ENCODE measurements at places on chromosomes 1 and 21.

GRCh38 chr1:2230781-2231531 is 2.8 kb downstream of the SKI start:
- H3K36me3 ChIP-seq, result peaks cover 89% of the 10 kb centered on the region
- peak overlapping the region; percentile 96 for H3K27ac ChIP-seq

GRCh38 chr1:207241164-207241934 is 80.1 kb upstream of the CD55 start:
- H3K27me3 ChIP-seq, result peaks cover 41% of the 10 kb centered on the region
- H3K36me3 ChIP-seq, result no peaks in the 10 kb centered on the region
- H3K4me1 ChIP-seq, result no peaks in the 10 kb centered on the region
- H3K27ac ChIP-seq, result no peak overlapping the region

DNA sequence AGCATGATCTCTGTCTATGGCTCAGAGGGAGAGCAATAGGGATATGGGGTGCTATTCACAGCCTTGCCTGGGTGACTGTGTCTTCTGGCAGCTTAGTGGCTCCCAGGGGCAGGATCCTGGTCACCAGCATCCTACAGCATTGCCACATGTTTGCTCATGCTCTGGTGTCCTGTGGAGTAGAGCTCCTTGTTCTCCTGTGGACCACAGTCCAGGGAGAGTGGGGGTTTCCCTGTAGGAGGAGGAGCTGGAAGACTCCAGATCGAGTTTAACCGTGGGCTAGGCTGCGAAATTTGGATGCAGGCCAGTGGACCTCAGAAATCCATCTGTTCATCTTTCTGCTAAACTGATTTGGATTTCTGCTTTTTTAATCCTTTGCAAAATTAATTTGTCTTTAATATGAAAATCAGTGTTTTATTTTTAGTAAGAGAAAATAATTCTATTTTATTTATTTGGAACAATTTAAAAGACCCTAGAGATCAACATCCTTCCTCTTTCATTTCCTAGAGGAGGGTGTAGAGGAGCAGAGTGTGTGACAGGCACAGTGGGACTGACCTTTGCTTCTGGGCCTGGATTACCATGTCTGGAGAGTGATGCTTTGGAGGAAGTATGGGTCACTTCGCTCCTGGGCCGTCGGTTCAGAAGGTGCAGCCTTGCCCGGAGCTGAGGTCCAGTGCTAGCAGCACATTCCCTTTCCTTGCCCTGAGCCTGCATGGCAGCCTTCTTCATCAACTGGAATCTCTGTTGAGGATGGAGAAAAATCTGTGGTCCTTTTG is 17.4 kb downstream of the ADARB1 start:
- peaks cover 3% of the 10 kb centered on the region for H3K36me3 ChIP-seq
- no peak overlapping the region for H3K4me3 ChIP-seq
- H3K27ac ChIP-seq, result no peak overlapping the region
- DNase-seq, result no peak
- no peaks in the 10 kb centered on the region for H3K27me3 ChIP-seq
- peaks cover 47% of the 10 kb centered on the region for H3K4me1 ChIP-seq

GRCh38 chr1:152461544-152461943 is 47.5 kb upstream of the CRNN start:
- H3K36me3 ChIP-seq, result peaks cover 5% of the 10 kb centered on the region
- DNase-seq, result peak; percentile 63
- H3K27ac ChIP-seq, result no peak overlapping the region
- peaks cover 28% of the 10 kb centered on the region for H3K4me1 ChIP-seq
- peaks cover 6% of the 10 kb centered on the region for H3K27me3 ChIP-seq
- no peak overlapping the region for H3K4me3 ChIP-seq

DNA sequence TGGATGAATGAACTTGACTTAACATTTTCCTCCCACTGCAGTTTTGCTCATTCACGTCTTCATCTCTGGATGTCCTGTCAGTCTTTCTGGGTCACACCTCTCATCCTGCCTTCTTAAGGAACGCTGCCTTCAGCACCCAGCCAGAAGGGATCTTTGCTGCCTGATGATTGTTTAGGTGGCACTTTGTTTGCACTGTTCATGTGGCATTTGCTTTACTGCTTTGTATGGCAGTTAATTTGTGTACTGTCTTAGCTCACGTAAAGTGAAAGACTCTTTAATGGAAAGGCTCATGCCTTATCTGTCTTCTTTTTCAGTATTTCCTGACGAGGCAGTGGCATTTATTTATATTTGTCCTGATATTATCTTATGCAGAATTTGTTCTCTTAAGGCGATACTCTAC is 4.9 kb downstream of the MIA3 start:
- H3K4me3 ChIP-seq, result no peak overlapping the region
- H3K4me1 ChIP-seq, result peaks cover 30% of the 10 kb centered on the region
- H3K27ac ChIP-seq, result no peak overlapping the region
- DNase-seq, result no peak
- no peaks in the 10 kb centered on the region for H3K27me3 ChIP-seq

GRCh38 chr1:119467857-119468668 is 38.9 kb upstream of the HSD3B1 start:
- DNase-seq, result no peak
- no peak overlapping the region for H3K4me3 ChIP-seq
- no peak overlapping the region for H3K27ac ChIP-seq

DNA sequence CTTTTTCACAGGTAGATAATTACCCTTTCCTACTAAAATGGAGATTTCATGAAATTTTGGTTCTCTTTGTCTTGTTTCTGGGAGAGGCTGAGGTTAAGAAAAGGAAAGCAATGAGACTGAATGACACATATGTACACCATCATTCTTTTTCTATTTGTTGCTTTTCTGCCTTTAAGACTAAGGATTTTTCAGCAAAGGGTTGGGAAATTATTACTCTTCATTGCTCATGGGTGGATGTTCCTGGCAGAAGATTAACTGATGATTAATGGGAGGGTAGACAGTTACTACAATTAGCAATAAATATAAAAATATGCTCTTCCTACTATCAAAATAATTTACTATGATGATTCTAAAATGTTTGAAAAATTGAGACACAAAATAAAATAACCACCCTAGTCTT is 316.5 kb upstream of the USP24 start:
- H3K36me3 ChIP-seq, result no peaks in the 10 kb centered on the region
- no peak overlapping the region for H3K4me3 ChIP-seq
- no peaks in the 10 kb centered on the region for H3K4me1 ChIP-seq
- H3K27me3 ChIP-seq, result peaks cover 38% of the 10 kb centered on the region
- H3K27ac ChIP-seq, result no peak overlapping the region
